ENCODE measurements at places on chromosomes 2 and 18.
A peak's percentile ranks its signal among the peaks of the same experiment; 100 is the strongest.

GRCh38 chr2:10239561-10239967, 63.1 kb upstream of the HPCAL1 start:
- no peak for DNase-seq

DNA sequence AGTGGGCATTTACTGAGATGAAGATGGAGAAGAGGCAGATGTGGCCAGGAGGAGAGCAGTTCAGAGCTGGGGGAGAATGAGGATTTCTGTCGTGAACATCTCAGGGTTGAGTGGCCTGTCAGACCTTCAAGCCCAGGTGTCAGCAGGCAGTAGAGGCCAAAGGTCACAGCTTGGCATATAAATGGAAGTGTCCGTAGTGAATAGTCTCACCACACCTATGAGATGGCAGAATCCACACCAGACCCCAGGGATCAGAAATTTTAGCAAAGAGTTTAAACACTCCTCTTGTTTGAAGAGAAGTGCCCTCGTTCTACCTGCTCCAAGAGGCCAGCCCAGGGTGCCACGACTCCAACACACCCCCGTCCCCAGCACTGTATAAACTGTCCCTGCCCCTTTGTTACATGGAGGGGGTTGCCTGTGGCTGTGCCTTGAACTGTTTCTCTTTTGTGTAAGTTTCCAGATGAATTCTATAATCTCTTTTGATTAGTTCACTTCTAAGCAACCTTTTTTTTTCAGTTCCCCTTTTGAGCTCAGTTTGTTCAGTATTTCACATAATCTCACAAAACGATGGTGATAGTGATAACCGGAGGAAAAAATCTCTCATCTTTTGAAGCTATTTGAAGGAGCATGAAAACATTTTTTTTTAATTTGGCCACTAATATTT, 69.0 kb upstream of the TTC39C start:
- DNase-seq: no peak

GRCh38 chr2:223459328-223459939, 142.7 kb downstream of the SCG2 start:
- no peak for DNase-seq

DNA sequence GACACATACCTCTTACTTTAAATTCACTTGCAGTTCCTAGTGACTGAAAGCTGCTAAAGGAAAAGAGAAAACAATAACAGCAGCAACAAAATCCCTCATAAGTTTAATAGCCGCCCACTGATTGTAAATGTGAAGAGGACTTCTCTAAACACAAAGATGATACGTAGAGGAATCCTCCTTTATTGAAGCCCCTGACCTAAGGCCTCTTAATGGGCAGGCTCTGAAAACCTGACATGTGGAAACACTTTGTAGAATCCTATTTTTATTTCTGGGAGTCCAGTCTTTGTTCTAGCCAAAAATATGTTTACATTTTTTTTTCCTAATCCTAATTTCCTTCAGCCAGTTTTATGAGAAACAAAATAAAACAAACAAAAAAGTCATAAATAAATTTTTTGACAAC, 1277.7 kb upstream of the CELF4 start:
- no peak for DNase-seq

DNA sequence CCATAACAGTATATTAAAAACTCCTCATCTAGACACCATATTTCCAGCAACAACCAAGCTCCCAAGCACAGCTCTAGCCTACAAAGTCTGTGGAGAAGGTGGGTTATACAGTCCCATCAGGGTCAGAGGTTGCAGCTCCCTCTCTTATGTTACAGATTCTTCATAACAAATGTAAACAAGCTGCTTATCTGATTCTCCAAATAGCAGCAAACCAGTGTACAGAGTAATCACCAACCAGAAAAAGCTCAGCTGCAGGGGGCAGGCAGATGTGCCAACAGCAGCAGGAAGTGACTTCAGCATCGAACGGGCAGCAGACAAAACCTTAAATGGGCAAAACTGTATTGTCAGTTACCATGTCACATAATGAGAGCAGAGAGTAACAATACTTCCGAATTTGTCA, 52.9 kb upstream of the NABP1 start:
- peak; percentile 10 for DNase-seq

DNA sequence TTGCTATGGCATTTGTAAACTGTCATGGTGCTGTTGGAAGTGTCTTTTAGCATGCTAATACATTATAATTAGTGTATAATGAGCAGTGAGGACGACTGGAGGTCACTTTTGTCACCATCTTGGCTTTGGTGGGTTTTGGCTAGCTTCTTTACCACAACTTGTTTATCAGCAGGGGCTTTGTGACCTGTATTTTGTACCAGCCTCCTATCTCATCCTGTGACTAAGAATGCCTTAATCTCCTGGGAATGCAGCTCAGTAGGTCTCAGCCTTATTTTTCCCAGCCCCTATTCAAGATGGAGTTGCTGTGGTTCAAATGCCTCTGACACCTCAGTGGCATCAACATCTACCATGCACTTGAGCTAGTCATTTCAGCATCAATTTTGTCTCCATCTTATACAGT, 29.7 kb downstream of the LYPD6 start:
- DNase-seq: no peak

- DNase-seq: no peak
Observed at GRCh38 chr2:30148850-30149249, 2.0 kb downstream of the YPEL5 start.

GRCh38 chr2:58304843-58305242, 63.7 kb upstream of the FANCL start:
- no peak for DNase-seq

DNA sequence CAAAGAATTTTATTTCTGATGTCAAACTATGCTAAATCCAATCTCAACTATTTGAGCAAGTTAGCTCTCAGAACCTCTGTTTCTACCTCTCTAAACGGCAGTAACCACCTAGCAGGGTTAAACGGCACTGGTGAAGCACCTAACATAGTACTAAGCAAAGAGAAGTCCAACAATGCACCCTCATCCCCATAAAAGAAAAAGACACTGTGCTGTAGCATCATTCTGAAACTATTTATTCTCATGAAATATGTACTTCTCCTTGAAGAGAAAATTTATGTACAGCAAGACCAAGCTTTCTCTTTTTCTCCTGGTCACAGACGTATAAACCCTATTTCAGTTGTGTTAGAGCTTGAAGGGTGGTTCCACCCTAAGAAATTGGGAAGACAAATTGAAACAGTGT, 4.8 kb downstream of the MEX3C start:
- no peak for DNase-seq

GRCh38 chr2:121955872-121956271, 200.4 kb downstream of the TSN start:
- DNase-seq: no peak

DNA sequence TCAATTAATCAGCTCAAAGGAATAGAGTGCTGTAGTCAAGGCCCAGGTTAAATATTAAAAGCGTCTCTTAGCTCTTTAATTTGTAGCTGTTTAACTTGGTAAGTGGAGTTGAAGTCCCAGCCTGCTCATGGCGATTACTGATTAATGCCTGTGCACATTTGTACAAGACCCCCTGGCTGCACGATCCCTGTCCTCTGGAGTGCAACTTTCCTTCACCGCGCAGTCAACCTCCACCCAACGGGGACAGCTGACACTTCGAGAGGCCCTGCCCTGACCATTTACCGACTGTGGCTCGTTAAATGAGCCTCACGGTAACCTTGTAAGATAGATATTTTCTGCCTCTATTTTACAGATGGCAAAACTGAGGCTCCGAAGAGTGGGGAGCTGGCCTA, 5.5 kb upstream of the CYS1 start:
- DNase-seq: no peak

GRCh38 chr2:217269701-217270484, 410.0 kb upstream of the TNP1 start:
- DNase-seq: no peak

DNA sequence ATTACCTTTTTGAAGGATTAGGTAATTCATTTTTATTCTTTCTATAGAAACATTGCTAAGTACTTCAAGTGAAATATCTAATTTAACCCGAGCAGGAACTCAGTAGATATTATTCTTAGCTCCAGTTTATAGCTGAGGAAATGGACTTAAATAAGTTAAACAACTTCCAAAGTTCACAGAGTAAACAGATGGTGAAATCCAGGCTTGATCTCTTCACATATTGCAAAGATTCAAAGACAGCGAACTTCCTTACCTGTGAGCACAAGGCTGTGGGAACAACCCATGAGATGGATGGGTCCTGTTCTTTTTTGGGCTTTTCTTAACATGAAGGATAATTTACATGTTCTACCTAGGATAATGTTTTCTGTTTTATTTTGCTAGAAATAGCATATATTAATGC, 439.0 kb downstream of the IRS1 start:
- no peak for DNase-seq

GRCh38 chr18:35688757-35689156, 107.2 kb downstream of the GALNT1 start:
- no peak for DNase-seq

GRCh38 chr18:23992089-23992940, 22.2 kb upstream of the TTC39C start:
- DNase-seq: no peak

- DNase-seq: no peak
Observed at GRCh38 chr2:230085201-230085600, 16.5 kb upstream of the SLC16A14 start.

DNA sequence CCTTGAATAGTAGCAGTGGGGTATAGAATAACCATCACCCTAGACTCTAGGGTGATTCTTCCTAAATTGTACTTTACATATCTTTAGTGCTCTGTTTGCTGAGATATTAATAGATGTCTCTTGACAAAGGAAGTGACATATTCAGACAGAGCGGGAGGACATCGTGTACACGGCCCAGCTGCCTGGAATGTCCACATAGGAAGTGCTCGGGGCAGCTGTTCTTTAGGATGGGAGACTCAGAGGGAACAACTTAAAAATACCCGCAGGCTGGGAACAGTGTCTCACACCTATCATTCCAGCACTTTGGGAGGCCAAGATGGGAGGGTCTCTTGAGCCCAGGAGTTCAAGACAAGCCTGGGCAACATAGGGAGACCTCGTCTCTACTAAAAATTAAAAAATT, 206.1 kb downstream of the FAM210A start:
- no peak for DNase-seq

DNA sequence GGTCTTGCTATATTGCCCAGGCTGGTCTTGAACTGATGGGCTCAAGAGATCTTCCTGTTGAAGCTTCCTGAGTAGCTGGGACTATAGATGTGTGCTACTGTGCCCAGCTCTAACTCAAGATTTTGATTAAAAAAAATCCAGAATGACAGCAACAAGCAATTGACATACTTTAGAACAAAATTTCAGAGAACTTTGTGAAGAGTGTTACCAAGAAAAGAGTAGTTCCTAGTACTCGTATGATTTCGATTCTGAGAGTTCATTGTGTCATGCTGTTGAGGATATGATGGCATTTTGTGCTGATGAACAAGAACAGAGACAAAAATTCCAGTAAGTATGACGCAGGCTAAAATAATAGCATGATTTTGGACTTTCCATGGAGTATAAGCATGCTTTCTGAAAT, 90.2 kb upstream of the TWSG1 start:
- DNase-seq: no peak

GRCh38 chr2:79512442-79513401, at the start of gene CTNNA2:
Gene CTNNA2 (plus strand): TSS chr2:79513051.
- no peak for DNase-seq

DNA sequence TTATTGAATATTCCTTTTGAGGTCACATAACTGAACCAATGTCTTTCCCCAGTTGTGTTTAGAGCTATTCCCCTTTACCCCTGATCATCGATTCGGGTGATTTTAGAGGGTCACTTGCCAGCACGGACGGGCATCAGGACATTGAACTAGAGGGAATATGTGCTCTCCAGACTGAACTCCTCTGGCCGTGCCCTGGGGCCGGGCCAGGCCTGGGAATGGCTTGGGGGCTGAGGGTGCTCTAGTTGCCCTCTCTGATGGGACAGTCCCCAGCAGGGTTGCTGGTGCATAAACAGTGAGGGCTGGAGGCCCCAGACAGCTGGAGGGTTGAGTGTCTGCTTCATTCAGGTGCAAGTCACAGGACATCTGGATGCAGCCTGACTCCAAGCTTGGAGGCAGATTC, 90.7 kb downstream of the SMIM21 start:
- DNase-seq: no peak

DNA sequence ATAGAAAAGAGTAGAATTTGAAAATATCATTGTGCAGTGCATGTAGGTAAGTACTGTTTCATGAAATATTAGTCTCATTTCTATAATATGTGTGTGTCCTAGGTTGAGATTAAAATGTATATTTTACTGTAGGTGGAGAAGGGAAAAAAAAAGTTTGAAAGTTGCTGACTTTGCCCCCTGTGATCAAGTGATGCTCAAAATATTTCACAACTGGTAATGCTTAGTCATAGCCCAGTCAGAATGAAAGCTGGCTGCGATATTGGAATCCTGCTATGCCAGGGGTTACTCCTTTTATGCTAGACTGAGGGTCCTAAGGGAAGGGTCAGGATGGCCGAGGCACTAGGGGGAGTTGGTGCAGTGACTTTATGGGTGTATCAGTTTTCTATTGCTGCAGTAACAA, 19.5 kb upstream of the CFAP36 start:
- no peak for DNase-seq

- DNase-seq: no peak
Observed at GRCh38 chr2:28419443-28420270, 27.0 kb downstream of the FOSL2 start.

DNA sequence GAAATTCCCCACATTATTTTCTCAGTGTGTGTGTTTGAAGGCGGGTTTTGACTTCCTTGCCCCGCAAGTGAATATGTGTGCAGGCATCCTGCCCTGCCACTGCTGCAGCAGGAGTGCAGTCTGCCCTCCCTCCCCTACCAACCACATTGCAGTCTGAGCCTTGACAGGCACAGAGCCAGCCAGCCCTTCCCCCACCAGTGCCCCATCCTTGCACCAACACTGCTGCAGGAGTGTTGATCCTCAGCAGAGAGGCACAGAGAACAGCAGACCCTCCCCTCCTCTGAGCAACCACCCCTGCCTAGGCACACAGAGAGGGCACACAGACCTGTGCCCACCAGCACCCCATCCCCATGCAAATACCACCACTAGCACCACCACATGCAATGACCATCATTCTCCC, 683.0 kb upstream of the PKDCC start:
- DNase-seq: no peak

GRCh38 chr18:62828091-62828640, 112.8 kb downstream of the PHLPP1 start:
- no peak for DNase-seq

DNA sequence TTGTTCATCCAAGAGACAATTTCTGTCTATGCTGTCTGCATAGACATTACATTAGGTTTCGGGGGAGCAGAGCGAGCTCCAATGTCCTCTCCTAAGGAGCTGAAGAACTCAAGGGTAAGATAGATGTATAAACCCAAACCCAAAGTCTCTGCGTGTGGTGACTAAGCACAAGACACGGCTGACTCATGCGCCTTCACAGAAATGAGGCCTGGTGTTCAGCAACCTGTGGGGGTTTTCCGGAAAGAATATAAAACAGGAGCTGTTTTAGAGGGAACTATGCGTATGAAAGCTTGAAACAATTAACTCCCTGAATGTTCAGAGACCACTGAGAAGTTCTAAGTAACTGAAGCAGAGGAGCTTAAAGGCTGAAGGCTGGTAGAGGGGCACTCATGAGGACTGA, 154.7 kb downstream of the SOX11 start:
- no peak for DNase-seq

- no peak for DNase-seq
Observed at GRCh38 chr2:12555012-12555645, 161.6 kb upstream of the TRIB2 start.

GRCh38 chr18:74512321-74513053, 16.3 kb downstream of the CNDP2 start:
- no peak for DNase-seq
